Stromal cell of bone marrow (primary cell): ENCODE measurements at places on chromosomes 4 and X.
A peak's percentile ranks its signal among the peaks of the same experiment; 100 is the strongest.

- DNase-seq, result no peak
Observed at GRCh38 chr4:19683426-19683825, 568.3 kb upstream of the SLIT2 start.

DNA sequence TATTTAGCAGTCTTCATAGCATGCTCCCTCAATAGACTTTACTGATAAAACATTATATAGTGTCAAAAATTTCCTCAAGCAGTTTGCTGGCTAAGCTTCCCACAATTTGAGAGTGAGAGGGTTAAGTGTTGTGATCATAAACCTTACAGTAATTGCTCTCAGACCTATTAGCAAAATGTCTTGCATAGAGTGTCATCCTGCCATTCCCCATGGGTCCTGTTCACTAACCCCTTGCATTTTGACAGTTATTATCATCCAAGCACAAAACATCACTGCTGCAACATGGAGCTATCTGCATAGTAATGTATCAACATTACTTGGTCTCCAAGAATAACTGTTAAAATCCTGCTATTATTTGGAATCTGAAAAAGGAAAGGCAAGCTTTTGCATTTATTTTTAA, 196.1 kb upstream of the GK2 start:
- DNase-seq, result no peak

DNA sequence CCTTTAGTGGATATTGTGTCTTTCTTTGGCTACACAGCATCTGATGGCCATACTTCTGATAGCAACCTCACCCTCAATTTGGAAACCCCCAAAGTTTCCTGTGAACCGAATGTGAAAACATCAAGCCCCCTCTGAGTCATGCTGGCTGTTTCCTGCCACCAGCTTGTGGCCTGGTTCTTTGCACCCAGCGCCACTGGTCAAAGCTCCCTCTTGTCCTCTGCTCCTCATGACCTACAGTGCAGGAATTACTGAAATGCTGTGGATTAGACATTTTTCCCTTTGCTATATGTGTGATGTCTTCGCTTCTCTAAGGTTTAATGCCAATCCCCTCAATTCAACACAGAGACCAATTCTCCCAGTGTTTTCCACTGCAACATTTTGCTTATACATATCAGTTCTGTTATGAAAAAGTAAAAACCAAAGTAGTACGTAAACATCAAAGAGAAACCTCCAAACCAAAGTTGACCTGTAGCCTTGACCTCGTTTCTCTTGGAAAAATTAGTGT, 224.0 kb upstream of the TENM3 start:
- no peak for DNase-seq

- no peak for DNase-seq
Observed at GRCh38 chrX:24023972-24024669, 2.9 kb downstream of the KLHL15 start.

GRCh38 chrX:69387567-69388487, 116.3 kb upstream of the NALF2 start:
- DNase-seq, result no peak

DNA sequence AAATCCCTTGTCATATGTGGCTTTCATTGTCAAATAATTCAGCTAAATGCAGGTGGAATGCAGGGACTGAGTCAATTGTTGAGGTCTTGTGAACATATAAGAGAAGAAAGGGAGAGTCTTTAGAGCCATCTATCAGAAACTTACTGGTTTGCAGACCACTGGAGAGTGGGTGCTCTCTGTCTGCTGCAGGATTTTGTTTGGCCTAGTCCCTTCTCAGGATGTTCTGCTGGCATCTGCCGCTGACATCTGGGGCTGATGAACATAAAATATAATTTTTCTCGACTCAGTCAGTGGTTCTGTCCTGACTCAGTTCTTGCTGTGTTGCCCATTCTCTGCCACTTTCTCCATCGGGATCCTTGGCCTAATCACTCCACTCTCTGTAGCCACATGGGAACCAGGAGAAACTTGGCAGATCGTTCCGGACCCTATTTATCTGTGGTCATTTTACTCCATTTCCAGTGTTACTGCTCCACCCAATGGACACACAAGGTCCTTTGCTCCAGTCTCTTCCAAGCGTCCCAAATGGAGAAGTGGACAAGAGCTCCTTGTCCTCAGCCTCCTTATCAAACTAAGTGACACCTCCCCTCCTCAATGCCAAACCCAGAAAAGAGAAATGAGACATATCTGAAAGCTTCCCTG, 436.2 kb downstream of the FAT4 start:
- peak; percentile 53 for DNase-seq

DNA sequence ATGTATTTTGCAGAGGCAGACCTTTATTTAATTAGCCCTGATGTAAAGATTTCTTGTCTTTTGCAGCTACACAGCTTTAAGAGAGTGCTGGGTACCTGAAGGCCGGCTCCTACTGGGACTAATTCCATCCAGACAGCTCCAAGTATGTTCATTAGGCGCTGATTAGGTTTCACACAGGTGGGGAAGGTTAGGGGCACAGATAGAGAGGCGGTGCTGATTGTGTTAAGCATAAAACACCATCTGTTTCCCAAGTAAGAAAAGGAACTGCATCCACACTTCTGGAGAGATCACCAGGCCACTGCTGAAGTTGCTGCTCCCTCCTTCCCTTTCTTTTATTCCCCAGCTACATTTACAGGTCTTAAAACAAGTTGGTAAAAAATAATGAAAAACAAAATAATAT, 349.5 kb downstream of the ZIC3 start:
- DNase-seq, result no peak

- DNase-seq, result no peak
Observed at GRCh38 chr4:71593311-71593710, 190.6 kb downstream of the GC start.

- no peak for DNase-seq
Observed at GRCh38 chrX:37476571-37477170, 94.8 kb upstream of the LANCL3 start.

DNA sequence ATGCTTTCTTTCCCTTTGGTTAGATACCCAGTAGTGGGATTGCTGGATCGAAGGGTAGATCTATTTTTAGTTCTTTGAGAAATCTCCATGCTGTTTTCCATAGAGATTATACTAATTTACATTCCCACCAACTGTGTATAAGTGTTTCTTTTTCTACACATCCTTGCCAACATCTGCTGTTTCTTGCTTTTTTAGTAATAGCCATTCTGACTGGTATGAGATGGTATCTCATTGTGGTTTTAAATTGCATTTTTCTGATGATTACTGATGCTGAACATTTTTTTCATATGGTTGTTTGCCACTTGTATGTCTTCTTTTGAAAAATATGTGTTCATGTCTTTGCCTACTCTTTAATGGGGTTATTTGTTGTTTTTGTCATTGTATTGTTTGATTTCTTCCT, 6.6 kb upstream of the AGA start:
- peak; percentile 28 for DNase-seq

DNA sequence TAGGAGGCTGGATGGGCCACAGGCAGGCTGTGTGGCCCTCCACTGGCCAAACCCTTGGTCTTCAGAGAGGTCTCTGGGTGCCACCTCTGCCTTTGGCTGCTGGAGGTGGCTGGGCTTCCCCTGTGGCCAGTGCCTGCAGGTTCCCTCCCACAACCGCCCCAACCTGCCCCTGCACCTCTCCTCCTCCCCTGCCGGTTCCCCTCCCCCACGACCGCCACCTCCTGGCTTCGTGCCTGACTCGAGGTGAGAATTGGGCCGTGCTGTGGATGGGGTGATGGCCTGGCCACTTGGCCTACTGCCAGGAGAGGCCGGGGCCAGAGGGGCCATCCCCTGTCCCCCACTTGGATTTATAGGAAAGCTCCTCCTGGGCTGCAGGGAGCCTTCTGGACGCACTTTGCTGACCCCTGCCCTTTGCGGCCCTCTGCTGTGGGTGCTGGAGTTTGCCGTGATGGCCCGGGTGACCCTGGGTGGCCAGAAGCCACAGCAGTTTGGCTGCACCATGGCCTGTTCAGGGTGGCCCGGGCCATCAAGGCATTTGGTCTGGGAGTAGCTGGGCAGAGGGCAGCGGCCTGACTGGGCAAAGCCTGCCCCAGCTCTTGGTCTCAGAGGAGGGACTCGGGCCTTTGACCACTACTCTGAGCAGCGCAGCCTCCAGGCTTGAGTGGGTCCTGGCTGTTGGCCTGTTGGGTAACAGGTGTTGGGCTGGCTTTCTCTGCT, 3.8 kb downstream of the NAT8L start:
- DNase-seq, result no peak

GRCh38 chr4:180057299-180057721, 2185.9 kb upstream of the TENM3 start:
- no peak for DNase-seq

- DNase-seq, result no peak
Observed at GRCh38 chr4:8571702-8572685, 8.2 kb upstream of the GPR78 start.

DNA sequence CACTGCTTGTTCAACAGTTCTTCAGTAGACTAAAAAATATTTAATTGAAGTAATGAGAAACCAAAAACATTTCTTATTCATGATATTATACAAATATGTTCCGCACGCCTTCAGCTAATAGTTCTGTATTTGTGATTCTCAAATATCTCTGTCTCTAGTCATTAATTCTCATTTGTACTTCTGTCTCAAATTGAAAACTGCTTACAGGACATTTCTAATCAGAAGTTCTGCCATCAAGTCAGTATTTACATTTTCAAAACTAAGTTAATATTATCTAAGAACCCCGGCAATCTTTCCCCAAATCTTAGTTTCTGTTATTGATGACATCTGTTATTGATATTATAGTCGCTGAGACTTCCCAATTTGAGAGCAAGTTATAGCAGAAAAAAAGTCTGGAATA, 78.6 kb upstream of the PGRMC2 start:
- no peak for DNase-seq

- DNase-seq, result peak; percentile 11
Observed at GRCh38 chrX:323721-324628, 5.4 kb upstream of the GTPBP6 start.

DNA sequence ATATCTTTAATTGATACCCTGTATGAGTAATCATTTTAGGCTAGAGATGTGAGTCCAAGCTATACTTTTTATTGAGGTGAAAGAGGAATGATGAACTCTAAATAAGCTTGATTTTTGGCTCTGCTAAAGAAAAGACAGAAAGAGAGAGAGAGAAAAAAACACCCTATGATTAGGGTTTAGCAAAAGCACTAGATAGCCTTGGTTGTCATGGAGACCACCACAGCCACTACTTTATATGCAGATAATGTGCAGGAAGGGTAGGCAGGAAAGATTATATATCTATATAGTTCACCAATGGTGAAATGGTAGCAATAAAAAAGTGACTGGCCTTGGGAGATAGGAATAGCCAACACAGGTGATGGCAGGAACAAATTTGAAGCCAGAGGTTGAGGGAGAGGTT, 69.9 kb upstream of the CAMK2D start:
- no peak for DNase-seq

DNA sequence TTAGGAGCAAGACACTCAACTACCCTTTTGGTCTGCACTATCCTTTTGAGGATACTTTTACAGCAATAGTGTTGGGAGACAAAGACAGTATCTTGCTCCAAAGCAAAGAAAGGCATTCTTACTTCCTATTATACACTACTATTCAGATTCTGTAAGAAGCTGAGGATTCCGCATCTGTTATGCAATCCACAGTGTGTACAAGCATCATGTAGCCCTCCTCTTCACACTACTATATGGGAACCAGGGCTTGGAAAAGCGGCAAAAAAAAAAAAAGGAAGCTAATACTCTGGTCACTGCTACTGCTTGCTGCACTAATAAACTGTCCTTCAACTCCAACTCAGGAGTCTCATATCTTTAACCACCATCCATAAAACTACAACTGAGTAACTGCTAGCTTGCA, 59.1 kb downstream of the FBXW7 start:
- DNase-seq, result no peak

GRCh38 chr4:27908356-27908755, 1047.7 kb downstream of the STIM2 start:
- no peak for DNase-seq

GRCh38 chr4:133866328-133866699, 335.3 kb downstream of the PABPC4L start:
- DNase-seq, result no peak

DNA sequence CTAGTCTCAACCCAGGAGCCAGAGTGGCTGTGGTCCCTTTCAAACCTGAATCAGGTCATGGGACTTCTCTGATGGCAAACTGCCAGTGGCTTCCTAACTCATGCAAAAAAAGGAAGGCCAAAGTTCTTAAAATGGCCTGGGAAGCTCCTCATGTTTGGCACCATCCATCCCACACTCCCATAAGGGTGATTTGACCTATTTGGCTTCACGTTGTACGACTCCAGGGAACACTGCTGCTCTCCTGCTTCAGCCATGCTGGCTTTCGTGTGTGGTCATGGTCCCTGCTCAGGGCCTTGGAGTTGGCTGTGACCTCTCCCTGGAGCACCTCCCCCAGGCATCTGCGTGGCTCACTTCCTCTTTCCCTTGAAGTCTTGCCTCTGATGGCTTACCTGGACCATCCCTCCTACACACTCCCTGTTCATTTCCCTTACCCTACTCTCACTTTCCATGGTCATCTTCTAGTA, 12.8 kb upstream of the TMSB4X start:
- DNase-seq, result no peak

DNA sequence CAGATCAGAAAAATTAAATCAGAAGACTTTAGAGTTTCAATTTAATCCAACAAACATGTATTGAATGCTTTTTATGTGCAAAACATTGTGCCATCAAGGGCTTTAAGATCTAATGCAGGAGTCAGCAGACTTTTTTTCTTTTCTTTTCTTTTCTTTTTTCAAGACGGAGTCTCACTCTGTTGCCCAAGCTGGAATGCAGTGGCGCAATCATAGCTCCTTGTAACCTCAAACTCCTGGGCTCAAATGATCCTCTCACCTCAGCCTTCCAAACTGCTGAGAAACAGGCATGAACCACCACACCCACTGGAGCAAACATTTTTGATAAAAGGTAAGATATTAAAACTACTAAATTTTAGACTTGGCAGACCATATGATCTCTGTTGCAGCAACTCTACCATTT, 24.6 kb upstream of the LRBA start:
- no peak for DNase-seq

DNA sequence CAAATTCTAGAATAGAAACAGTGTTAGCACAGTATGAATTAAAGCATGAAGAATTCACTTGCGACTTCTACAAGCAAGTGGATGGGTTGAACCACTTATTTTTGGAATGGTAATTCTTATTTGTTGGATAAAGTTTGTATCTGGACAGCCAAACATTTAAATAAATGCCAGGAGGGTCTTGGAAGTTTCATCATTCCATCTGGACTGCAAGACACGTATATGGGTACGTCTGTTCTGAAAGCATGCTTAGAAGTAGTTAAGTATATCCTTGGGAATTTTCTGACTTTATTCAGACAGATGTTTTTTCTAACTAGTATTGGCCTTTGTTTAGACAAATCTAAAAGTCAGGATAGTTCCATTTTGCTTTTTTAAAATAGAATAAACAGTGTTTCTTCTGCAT, 77.5 kb upstream of the CASK start:
- no peak for DNase-seq

GRCh38 chr4:169885893-169886292, 128.1 kb upstream of the HPF1 start:
- DNase-seq, result no peak
